ENCODE measurements at places on chromosomes 4 and X.

DNA sequence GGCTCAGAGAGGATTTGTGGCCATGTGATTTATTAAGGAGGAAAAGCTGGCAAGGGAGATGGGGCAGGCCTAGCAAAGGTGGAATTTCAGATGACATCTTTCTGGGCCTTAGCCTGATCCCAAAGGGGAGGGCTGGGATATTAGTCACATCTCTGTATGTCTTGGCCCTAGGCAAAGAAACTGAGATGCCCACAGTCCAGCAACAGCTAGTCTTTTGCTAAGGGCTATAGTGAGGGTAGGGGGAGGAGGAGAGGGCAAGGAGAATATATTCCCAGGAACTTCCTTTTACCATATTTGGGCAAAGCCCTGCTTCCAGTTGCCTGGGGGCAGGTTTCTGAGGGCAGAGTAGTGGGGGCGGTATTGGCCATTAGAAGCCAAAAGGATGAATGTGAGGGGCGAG is 209.8 kb upstream of the NR3C2 start:
- no peak for DNase-seq

- DNase-seq = no peak
Measured at GRCh38 chr4:141075553-141075952, 57.7 kb downstream of the RNF150 start.

DNA sequence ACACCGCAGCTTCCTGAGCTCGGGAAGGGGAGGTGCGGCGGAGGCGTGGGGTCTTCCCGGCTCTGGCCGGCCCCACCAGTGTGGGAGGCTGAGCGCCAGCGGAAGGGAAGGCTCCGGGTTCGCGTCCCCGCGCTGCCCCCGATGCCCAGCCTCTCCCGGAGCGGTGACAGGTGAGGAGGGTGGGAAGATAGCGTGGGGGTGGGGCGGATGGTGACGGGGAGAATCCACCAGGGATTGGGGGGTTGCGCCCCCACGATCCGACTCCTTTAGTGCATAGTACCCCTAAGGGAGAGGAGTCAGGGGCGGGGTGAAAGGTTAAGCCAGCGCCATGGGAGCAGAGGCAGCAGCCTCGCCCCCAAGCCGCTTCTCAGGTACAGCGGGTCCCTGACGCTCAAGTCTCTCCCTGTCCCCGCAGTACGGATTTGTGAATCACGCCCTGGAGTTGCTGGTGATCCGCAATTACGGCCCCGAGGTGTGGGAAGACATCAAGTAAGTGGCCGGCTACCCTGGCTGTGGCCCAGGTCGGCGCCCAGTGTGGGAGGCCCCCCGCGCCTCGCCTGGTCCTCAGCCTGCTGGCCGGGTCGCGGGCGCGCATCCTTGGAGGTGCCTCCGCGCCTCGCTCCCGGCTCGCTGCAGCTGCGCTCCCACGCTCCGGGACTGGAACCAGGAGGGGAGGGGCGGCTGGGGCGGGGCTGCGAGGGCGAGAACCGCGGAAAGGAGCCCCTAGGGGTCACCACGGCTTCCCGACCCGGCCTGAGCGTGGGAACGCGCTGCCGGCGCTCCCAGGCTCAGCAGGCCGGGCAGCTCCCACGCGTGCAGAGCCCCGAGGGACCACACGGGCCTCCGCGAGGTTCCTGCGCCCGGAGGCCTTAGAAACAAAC is 791 bp downstream of the GUCY1B1 start:
- peak; percentile 73 for DNase-seq

- DNase-seq = no peak
Measured at GRCh38 chrX:57134702-57135101, 2.5 kb downstream of the SPIN2A start.

DNA sequence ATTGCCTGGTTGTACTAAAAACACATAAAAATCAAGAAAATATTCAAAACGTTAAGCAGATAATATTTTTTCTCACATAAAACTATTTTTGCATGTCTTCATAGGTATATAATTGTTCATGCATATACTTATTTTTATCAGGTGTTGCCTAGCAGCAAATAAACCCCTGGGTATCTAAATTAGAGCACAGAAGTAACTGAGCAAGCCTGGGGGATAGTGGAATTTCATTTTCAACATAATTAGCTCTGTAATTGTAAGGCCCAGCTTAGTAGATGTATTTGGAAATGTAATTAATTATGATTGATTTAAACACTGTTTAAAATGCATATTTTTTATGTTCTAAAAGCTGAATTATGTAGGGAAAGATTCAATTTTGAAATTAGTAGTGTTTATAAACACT is 82.9 kb downstream of the ANKRD50 start:
- no peak for DNase-seq

DNA sequence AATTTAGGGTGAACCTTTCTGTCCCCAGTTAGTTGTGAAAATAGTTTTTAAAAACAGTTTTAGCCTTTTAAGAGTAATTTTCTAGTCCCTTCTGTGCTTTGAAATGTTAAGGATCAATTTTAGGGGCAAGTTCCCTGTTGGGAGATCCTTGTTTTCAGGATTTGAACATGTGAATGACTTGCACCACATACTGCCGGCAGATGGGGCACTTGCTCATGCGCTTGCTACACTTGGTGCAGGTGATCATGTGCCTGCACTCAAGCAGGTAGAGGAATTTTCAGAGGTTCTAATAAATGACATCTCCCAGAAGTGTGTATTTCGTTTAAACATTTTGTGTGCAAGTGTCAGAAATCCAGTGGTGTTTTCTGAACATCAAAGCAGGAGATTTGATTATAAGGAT is 195.9 kb downstream of the CHM start:
- no peak for DNase-seq

GRCh38 chrX:118570209-118570608 is 74.6 kb downstream of the DOCK11 start:
- DNase-seq = no peak

DNA sequence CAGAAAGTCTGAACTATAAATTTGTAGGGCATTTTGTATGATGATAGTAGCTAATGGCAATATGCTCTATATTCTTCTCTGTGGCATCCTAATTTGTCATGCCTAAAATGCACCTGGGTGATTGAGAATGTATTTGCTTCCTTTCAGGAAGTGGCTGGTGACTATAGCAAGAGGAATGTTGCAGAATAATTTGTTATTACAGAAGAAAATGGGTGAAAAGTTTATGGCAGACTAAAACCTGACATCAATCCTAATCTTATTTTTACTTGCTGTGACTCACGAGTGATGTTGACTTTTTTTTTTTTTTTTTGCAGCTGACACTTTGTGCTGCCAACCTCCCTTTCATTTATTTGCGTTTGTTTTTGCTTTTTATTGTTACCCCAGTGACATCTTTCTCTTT is 141.1 kb downstream of the MSL3 start:
- no peak for DNase-seq

- DNase-seq = peak; percentile 32
Measured at GRCh38 chr4:177339477-177340374, 30.1 kb downstream of the NEIL3 start.

DNA sequence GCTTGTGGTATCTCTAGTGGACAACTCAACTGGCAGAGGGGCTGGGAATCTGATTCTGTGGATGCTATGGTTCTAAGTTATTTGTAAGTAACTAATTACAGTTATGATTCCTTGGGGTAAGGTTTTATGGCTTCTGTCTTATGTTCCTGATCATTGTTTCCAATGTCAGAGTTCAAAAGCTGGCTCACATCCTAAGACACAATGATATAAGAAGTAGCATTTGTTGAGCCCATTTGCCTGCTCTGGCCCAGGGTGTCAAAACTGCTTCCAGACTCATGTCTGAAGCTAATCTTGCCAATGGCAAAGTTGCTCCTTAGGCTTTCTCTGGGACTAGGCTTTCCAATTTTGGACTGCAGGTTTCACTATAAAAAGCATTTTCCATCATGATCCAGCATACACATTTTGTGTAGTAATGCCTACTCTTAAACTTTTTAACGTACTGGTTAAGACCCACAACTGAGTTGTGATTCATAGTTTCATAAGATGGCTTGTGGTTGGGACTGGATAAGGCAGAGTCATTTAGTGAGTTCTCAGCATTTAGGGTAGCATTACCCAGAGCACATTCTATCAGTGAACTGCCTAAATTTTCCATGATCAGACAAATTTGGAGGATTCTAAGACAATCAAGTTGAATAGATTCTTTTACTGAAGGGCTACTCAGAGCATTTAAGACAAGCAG is 50.0 kb downstream of the CCNI start:
- peak; percentile 40 for DNase-seq

GRCh38 chr4:2932951-2933565 is 30.1 kb downstream of the NOP14 start:
- no peak for DNase-seq

- DNase-seq = no peak
Measured at GRCh38 chr4:61866378-61867030, 666.4 kb downstream of the ADGRL3 start.

- peak; percentile 16 for DNase-seq
Measured at GRCh38 chrX:84046403-84046984, 141.5 kb downstream of the RPS6KA6 start.
